ENCODE measurements at places on chromosomes 12 and 14. TPM values are rescaled to one million over a fixed set of nuclear protein-coding genes. Genes with fewer than 3 reads are reported as not detected.

The SPIC gene
- total RNA-seq, result not detected

The FAIM2 gene
- not detected for total RNA-seq

The DIABLO gene
- total RNA-seq, result 90.5 TPM

The NAA30 gene
- 16.5 TPM for total RNA-seq

The CPM gene
- total RNA-seq, result 2.7 TPM

The WDR20 gene
- 60.3 TPM for total RNA-seq

The SP1 gene
- total RNA-seq, result 62.7 TPM

The SYCP3 gene
- not detected for total RNA-seq

The BDKRB2 gene
- total RNA-seq, result not detected

The RNASE3 gene
- total RNA-seq, result not detected

The SERPINA3 gene
- not detected for total RNA-seq

The JDP2 gene
- 3.3 TPM for total RNA-seq
